ENCODE measurements at places on chromosomes 11 and 22.

- DNase-seq, result no peak
These were observed 6.9 kb downstream of the SCGB1C1 start for GRCh38 chr11:199782-200181.

- peak; percentile 3 for DNase-seq
These were observed 3.8 kb upstream of the OR5A2 start for GRCh38 chr11:59429924-59430516.

DNA sequence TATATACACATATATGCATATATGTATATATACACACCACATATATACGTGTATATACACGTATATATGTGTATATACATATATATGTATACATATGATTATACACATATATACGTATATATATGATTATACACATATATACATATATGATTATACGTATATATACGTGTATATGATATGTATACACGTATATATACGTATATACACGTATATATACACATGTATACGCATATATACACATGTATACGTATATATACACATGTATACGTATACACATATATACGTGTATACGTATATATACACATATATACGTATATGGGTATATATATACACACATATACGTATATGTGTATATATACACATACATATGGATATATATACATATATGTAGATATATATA, 62.1 kb upstream of the HMGXB4 start:
- DNase-seq, result no peak

GRCh38 chr22:43448048-43448447, 36.2 kb downstream of the MPPED1 start:
- no peak for DNase-seq

DNA sequence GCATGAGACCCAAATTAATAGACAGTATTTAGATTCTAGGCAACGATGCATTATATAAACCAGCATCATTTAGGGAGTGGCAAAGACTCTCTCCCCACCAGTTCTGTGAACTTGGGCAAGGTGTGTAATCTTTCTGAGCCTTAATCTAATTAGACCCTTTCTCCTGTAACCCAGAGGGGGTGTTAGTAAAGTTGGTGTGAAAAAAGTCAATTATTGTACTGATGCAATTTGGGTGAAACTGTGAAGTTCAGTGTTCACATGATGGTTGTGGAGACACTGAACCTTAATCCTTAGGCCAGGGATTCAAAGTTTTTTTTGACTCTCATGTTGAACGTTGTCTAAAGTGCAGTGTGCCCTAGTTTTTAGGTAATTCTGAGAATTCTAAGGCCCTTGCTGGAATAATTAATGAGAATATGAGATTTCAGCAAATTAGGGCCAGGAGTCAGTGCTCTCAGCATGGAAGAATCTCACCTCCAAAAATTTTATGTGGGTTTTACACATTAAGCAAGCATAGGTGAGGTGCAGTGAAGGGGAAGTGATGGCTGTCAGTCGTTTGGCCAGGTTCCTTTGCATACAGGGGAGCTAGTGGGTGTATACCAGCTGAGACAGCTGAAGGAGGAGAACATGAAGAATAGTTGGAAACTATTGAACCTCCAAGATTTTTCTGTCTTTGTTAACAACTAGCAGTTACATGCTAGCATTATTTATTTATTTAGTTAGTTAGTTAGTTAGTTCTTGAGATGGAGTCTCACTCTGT, 94.2 kb downstream of the PTPRJ start:
- no peak for DNase-seq

DNA sequence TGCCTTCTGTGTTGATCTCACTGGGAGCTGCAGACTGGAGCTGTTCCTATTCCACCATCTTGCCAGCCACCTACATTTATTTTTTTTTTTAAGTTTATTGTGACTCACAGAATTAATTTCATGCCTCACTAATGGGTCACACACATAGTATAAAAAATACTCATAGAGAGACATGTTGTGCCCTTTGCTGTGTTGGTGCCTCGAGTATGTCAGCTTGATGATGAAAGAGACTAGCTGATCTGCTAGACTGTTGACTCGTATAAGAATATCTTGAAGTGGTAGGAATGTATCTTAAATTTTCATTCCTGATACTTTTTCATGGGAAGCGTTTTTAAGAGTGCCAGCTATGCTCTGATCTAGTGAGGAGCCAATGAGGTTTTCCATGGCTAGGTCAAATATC, 28.6 kb upstream of the AMPD3 start:
- no peak for DNase-seq

DNA sequence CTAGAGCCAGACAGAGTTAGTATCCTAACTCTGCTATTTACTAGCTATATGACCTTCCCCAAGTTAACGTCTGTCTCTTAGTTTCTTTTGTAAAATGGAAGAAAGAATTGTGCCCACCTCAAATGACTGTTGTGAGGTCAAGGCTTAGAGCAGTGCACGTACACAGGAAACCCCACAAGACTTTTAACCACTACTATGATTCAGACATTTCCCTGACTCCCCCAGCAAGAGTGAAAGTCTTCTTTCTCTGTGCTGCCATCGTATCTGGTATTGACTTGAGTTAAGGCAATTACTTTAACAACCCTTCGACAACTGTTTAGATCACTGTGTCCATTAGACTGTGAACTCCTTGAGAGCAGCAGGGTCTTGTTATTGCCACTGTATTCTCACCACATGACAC, 2.6 kb upstream of the OR52W1 start:
- no peak for DNase-seq

GRCh38 chr11:116535120-116535519, 237.7 kb downstream of the BUD13 start:
- DNase-seq, result no peak

DNA sequence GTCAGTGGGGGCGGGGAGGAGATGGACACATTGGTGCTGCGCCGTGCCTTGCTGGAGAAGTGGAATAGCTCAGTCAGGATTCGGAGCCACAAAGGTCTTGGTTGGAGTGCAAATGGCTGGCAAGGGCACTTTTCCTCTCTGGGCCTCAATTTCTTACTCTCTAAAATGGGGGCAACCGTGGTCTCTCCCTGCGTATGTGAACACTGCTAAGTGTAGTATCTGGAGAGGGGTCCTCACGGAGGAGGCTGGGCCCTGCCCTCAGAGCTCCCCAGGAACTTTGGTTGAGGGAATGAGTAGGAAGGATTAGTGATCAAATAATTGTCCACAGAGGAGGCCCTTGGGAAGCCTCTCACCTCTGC, 521 bp downstream of the P2RY6 start:
- no peak for DNase-seq

DNA sequence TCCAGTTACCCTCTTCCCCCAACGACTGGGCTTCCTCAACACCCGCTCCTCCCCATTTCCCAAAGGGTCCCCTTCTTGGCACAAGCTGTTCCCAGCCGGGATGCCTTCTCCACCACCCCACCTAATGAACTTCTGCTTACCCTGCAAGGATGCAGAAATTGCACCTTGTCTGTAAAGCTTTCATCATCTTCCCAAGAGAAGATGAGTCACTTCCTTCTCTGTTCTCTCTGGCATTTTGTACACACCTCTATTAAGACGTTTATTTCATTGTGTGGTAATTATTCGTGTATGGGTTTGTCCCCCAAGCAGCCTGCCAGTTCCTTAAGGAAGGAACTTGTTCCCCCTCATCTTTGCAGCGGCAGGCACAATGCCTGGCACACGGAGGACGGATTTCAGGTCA, 351.1 kb downstream of the CADM1 start:
- no peak for DNase-seq

DNA sequence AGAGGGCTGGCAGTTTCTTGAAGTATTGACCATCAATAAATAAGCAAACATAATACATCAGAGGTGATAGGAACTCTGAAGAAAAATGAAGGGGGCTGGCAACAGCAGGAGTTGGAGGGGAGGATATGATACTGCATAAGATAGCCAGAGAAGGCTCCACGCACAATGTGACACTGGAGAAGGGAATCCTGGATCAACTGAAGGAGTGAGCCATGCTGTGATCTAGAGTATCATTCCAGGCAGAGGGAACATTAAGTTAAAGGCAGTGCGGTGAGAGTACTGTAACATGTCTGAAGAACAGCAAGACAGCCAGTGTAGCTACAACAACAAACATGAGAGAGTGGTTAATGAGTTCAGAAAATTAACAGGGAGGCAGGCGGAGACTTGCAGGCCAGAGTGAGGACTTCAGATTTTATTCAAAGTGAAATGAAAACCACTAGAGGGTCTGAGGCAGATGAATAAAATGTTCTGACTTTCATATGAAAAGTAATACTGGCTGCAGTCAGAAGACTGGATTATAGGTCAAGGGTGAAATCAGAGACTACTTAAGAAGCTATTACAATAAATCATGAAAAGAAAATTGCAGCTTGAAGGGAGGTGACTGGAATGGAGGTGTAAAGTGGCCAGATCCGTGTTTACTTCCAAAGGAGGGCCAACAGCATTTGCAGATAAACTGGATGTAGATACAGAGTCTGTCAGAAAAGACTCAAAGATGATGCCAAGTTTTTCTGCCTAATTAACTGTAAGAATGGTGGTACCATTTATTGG, 49.4 kb downstream of the RRAS2 start:
- no peak for DNase-seq

GRCh38 chr11:134347441-134347840, 15.7 kb downstream of the GLB1L2 start:
- DNase-seq, result no peak

- no peak for DNase-seq
These were observed 81.3 kb downstream of the PHF21A start for GRCh38 chr11:46039990-46040389.

GRCh38 chr11:129453293-129453721, 77.7 kb downstream of the BARX2 start:
- DNase-seq, result no peak

- DNase-seq, result no peak
These were observed 108.6 kb downstream of the STIM1 start for GRCh38 chr11:3964056-3964455.

DNA sequence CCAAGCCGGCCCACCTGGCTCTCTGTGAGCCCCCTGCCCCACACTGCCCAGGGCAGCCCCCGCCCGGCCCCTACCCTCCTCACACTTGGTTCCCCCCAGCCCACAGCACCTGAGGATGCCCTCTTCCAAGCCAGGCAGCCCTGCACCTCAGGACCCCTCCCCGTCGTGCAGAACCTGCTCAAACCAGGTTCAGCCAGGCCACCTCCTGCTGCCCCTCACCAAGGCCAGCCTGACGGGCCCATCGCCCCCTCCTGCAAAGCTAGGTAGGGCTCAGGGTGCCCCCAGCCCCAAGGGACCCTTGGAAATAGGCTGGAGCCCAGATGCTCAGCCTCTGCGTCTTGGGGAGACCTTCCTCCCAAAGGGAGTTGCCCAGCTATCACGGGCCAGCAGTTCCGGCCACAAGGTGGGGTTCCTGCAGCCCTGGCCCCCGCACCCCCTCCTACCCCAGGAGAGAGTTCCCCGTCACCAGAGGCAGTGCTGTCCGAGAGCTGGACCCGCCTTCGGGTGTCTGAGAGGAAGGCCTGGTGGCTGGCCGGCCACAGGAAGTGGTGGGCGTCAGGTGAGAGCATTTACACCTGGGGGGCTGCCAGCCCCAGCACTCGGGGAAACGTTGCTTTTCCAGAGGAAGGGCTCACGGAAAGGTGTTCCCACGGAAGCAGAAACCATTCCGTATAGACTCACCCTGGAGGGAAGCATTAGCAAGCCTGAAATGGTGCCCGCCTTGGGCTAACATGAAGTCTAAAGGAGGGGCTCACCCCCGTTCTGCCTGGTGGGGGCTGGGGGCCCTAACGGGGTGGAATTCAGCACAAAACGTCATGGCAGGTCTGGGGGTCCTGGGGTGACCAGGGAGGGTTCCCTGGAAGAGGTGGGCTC, 3.2 kb upstream of the SYT8 start:
- DNase-seq, result no peak

DNA sequence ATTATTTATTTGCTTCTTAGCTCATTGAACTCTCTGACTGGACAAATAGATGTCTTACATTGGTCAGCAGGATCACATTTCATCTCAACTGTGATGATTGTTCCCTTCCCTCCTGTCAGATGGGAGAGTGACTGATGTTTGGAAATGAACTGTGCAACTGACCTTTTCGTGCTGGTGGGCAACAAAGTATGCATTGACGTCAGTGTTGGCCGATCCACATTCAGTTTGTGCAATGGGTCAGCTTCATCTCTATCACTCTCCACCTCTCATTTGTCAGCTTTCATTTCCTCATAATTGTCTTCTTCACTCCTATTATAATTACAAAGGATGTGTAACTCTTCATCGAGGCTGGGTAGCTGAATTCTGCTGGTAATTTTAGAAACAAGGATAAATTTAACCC, 71.3 kb downstream of the PPP2R1B start:
- DNase-seq, result no peak

- no peak for DNase-seq
These were observed 238.7 kb downstream of the FAM181B start for GRCh38 chr11:82494988-82495432.

DNA sequence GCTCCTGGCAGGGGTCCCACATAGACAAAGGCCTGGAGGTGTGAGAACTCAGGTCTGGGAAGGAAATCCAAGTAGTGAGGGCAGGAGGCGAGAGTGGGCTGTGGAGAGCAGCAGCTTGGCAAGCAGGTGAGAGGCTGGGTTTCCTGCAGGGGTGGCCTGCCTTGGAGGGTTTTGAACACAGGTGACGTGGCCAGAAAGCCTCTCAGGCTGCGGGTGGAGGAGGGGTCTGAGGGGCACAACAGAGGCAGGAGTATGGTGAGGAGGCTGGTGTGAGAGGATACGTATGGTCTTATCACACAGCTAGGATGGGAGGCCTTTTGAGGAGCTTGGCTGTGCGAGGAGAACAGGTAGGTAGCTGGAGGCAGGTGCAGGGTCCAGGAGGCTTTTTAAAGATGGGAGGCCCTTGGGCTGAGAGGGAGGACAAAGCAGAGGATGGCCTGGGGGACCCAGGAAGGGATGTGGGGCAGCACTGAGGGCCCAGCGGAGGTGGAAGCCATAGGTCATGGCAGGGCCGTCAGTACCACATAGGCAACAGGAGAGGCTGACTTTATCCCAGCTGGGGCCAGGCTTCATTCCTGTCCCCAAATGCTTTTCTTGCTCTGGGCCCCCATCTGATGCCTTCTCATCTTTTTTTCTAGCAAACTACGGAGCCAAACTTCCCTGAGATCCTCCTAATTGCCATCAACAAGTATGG, 84.4 kb downstream of the MYO7A start:
- no peak for DNase-seq

DNA sequence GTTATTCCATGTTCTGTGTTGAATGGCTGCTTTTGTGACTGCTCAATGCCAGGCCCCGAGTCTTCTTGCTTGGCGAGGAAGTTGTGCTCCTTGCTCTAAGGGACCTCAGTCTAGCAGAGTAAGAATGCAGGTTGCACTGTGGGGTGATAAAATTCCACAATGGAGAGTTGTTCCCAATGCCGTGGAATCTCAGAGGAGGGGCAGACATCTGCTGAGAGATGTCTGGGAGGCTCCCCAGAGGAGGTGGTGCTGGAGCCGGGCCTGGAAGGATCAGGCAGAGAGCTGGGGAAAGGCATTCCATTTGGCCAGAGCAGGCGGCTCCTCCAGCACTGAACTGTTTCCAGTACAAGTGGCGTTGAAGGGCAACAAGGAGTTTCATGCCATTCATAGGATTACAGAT, 55.2 kb downstream of the ST3GAL4 start:
- no peak for DNase-seq

- no peak for DNase-seq
These were observed 3.3 kb downstream of the SEC14L2 start for GRCh38 chr22:30400159-30400558.

GRCh38 chr11:102709201-102709945, 3.8 kb upstream of the MMP27 start:
- no peak for DNase-seq

GRCh38 chr11:66467756-66468155, 1.1 kb downstream of the PELI3 start:
- DNase-seq, result no peak

GRCh38 chr11:20640401-20640800, 29.0 kb upstream of the NELL1 start:
- no peak for DNase-seq

- DNase-seq, result no peak
These were observed 28.4 kb upstream of the KCNQ1OT1 start for GRCh38 chr11:2728128-2728662.
